ENCODE measurements at places on chromosomes 16 and 17.

DNA sequence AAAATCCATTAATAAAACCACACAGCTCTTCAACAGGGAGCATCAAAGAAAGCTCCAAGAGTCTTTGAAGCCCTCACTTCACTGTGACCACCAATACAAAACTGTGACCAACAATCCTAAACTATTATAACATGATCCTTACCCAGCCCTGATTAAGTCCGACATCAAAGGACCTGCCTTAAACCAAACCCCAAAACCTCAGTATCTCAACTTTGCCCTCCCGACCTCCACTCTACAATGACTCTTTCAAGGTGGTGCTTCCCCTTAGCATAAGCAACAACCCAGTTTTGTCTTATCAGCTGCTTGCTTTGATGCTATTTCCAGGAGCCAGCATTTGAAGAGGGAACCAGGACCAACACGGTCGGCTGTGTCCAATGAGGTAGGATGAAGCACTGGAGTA lies 8.5 kb upstream of the PRSS22 start:
- DNase-seq = no peak

- DNase-seq = no peak
These were observed 3.9 kb downstream of the RAPGEFL1 start for GRCh38 chr17:40181205-40181604.

GRCh38 chr17:16889088-16889465 lies 82.8 kb downstream of the TNFRSF13B start:
- DNase-seq = no peak

GRCh38 chr16:12065866-12066545 lies 89.5 kb downstream of the SNX29 start:
- no peak for DNase-seq

DNA sequence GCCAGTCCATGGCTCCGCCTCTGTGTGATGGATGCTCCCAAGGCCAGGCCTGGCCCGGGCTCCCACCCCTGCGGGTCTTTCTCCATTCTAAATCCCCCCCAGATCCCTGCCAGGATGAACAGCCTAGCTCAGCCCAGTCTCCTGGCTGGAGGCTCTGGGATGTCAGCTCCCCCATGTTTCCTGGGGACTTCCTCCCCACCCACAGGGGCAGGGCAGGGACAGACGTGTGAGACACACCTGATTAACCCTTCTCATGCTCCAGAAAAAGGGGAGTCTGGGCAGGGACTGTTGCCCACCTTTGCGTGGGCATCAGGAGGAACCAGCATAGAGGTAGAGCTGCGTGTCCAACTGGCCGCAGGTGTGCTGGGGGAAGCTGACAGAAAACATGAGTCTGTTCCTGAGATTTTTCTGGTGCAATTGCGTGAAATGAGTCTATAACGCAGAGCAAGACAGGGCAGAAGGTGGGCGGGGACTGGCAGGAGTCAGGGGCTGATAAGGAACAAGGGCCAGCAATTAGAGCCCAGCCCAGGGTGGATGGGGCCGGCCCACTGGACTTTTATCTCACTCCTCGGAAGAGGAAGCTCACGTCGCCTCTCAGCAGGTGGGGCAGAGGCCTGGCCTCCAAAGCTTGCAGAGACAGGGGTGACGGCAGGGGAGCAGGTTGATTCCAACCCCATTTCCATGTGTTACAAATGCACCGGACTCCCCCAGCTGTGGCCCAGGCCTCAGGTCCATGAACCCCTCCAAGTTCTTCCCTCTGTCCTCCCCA lies 238.2 kb downstream of the RBFOX3 start:
- no peak for DNase-seq

- DNase-seq = no peak
These were observed 44.6 kb downstream of the WSB1 start for GRCh38 chr17:27338536-27338985.

DNA sequence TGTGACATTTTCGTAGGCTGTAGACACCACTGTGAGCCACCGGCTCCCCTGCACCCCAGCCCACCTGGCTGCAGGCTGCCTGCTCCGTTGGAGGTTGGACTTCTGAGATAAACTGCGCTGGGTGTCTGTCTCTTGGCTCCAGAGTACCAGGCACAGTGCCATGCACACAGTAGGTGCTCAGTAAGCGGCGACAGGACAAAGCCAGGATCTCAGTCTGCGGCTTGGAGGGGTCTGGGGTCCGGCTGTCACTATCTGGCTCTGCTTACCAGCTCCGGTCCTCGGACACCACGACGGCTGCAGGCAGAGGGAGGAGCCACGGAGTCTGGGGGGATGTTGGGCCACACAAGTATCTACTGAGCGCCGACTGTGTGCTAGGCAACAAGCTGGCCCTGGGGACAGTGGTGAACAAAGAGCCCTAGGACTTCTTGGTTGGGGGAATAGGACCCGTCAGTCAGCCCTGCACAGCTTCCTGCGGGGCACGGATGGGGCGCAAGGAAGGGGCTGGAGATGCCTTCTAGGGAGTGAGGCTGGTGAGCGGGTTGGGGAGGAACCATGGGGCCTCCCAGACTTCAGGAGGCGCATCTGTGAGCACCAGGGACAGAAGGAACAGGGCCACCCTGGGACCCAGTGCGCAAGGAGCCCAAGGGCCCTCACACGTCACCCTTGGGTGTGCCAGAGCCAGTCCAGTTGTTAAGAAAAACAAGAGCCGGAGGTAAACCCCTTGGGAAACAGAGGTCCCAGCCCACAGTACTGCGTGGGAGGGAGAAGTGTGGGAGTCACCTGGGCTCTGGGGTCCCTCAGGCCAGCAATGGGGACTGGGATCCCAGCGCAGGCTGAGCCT lies 17.3 kb downstream of the JPH3 start:
- DNase-seq = no peak

Data from iPS DF 19.7 (cell line).